Upper lobe of right lung (tissue), 1 donor: ENCODE measurements at places on chromosomes 4 and X.

- H3K4me3 ChIP-seq, result no peak overlapping the region
- no peaks in the 10 kb centered on the region for H3K4me1 ChIP-seq
- no peaks in the 10 kb centered on the region for H3K36me3 ChIP-seq
- no peaks in the 10 kb centered on the region for H3K27me3 ChIP-seq
- H3K27ac ChIP-seq, result no peak overlapping the region
Measured at GRCh38 chrX:37662181-37662580, 23.4 kb upstream of the XK start.

DNA sequence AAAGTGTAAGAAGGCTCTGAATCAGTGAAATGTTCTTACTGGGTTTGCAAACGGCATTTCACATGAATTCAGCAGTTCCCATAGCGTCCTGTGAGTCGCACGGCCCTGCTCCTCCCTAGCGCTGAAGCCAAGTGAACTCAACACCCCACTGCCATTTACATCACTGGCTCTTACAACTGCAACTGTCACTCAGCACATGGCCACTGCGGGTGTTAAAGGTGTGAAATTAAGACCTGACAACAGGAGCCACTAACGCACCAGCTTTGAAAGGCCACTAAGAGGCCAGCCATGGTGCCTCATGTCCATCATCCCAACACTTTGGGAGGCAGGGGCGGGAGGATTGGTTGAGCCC, 31.7 kb downstream of the RNF212 start:
- no peak for DNase-seq
- H3K4me3 ChIP-seq, result no peak overlapping the region
- H3K36me3 ChIP-seq, result no peaks in the 10 kb centered on the region
- peaks cover 6% of the 10 kb centered on the region for H3K27me3 ChIP-seq

DNA sequence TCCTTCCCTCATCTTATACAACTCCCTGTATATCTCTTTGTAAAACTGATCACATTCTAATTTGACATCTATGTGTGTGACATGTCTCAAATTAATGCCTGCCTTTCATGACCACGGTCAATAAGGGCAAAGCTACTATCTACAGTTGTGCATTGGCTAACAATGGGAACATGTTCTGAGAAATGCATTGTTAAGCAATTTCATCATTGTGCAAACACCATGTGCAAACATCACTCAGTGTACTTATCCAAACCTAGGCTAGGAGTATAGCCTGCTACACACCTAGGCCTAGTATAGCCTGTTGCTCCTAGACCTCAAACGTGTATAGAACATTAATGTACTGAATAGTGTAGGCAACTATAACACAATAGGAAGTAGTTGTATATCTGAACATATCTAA, 95.0 kb downstream of the BANK1 start:
- no peak overlapping the region for H3K27ac ChIP-seq
- no peaks in the 10 kb centered on the region for H3K27me3 ChIP-seq
- no peak overlapping the region for H3K4me3 ChIP-seq
- no peaks in the 10 kb centered on the region for H3K4me1 ChIP-seq
- H3K36me3 ChIP-seq, result no peaks in the 10 kb centered on the region

DNA sequence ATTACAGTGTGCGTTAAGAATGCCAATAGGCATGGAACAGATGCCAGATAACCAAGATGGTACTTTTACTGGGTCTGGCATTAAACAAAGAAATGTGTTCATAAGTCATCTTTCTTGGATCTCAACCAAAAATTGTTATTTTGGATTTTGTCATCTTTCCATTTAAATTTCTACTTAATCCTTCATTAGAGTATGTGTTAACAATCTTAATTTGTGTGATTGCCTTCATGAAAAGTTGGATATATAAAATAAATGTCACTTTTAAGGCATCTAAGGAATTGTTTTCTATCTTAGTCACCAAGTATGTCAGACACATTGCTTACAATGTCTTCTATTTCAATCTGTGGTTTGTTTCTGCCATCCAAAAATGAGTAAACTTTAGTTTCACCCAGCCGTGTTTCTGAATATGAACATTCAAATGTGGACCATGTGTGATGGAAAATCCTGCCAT, 87.5 kb downstream of the PALLD start:
- H3K36me3 ChIP-seq, result no peaks in the 10 kb centered on the region
- no peaks in the 10 kb centered on the region for H3K27me3 ChIP-seq
- no peaks in the 10 kb centered on the region for H3K4me1 ChIP-seq

- H3K4me1 ChIP-seq, result no peaks in the 10 kb centered on the region
- no peak overlapping the region for H3K27ac ChIP-seq
- DNase-seq, result no peak
- no peak overlapping the region for H3K4me3 ChIP-seq
- no peaks in the 10 kb centered on the region for H3K27me3 ChIP-seq
Measured at GRCh38 chr4:182655340-182655739, 261.8 kb downstream of the DCTD start.

DNA sequence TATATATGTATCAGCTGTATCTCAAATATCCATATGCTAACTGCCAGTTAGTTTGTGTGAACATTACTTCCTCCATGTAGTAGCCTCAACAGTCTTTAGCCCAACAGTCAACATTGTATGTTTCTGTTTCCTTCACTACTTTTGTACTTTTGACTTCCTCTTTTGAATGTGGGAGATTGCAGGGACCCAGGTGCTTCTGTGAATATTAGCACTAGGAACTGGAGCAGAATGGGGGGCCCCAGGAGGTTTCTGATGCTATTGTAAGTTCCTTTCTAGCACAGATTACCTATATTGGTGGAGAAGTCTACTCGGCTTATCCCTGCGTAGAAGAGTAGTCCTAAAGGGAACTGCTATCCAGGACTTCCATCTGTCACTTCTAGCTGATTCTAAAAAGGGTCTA, 2.3 kb downstream of the PLAC8 start:
- peak overlapping the region; percentile 63 for H3K27ac ChIP-seq
- no peak for DNase-seq
- H3K27me3 ChIP-seq, result no peaks in the 10 kb centered on the region
- H3K4me1 ChIP-seq, result peaks cover 8% of the 10 kb centered on the region

DNA sequence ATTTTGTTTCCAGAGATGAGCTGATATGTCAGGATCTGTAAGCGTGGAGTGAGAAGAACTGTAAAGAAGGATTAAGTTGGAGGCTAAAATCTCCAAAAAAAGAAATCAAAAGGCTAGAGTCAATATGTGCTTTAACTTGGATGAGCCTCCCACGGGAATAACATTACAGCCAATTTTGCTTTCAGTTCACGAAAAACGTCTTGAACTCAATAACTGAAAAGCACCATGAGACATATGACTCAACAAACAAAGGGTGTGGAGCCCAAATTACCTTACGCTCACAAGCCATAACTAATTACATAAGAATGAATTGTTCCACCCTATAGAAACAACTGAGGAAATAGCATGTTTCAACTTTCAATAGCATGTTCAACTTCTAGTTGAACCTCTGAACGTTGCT, 22.3 kb downstream of the TMPRSS11D start:
- H3K27ac ChIP-seq, result no peak overlapping the region
- no peak for DNase-seq
- no peaks in the 10 kb centered on the region for H3K27me3 ChIP-seq
- no peaks in the 10 kb centered on the region for H3K4me1 ChIP-seq
